ENCODE measurements at places on chromosomes 2 and 18.
A peak's percentile ranks its signal among the peaks of the same experiment; 100 is the strongest.

- DNase-seq = peak; percentile 68
These were observed 73.0 kb downstream of the NCAPH start for GRCh38 chr2:96408616-96409015.

GRCh38 chr2:23859983-23860382 is 66.9 kb downstream of the ATAD2B start:
- no peak for DNase-seq

- DNase-seq = no peak
These were observed 79.6 kb downstream of the TEX51 start for GRCh38 chr2:126978333-126978732.

DNA sequence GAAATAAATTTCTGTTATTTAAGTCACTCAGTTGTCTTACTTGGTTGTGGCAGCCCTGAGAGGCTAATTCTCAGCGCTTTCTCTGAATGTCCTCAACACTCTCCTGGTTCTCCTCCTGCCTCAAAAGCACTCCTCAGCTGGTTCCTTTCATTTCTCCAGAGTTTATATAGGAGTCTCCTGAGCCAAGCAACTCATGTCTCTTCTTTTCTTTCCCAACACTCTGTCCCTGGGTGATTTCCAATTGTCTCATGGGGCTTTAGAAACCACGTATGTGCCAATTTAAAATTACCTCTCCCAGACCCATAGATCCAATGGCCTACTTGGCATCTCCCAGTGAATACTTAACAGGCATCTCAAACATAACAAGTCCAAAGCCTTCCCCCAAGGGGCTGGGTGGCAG is 184.3 kb downstream of the TTC32 start:
- no peak for DNase-seq

- DNase-seq = no peak
These were observed 22.1 kb downstream of the FIGN start for GRCh38 chr2:163713534-163714311.

DNA sequence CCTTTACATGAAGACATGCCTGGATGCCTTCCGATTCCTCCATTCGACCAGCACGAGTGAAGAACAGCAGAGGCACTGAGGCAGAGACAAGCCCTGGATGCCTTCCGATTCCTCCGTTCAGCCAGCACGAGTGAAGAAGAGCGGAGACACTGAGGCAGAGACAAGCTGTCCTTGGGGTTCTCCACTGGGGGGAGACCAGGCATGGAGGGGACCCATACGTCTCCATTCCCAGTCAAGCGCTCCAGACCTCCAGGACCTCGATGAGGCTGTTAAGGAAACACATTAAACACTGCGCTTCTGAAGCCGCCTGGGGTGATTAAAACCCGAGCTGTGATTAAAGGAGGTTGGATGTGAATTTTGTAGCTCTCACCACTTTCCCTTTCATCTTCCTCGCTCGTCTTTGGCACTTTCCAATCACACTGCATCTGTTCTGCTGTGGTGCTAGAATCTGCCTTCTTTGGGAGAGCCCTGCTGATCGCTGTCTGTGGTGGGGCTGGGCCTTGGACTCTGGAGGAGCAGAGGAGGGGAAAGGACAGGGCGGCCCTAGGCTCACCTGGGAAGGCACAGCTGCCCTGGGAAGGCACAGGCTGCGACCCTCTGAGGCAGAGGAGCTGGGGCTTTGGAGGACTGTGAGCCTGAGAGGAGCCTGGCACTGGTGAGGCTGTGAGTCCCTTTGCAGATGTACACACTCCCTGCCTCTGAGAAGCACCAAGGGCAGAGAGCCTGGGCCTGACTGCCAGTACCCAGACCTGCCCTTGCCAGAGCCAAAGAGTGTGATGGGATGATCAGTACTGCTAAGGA is 463.1 kb upstream of the HS6ST1 start:
- DNase-seq = no peak

DNA sequence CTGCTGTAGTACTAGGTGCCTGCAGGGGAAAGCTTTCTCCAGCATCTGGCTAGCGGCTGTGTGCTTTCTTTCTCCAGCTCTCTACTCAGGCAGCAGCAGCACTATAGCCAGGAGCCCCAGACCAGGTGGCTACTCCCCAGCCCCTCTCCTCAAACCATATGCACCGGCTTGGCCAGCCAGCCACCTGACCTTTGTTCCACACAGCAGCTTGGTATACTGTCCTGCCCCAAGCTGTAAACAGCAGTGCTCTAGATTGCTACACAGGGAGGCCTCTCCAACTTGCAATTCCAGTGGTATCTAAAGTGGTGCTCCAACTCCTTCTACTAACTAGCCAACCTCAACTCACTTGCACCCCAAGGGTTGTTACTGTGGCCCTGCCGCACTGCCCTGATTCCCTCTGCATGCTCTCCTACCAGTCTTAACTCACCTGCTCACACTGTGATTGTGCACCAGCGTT is 19.6 kb downstream of the LDAH start:
- no peak for DNase-seq

DNA sequence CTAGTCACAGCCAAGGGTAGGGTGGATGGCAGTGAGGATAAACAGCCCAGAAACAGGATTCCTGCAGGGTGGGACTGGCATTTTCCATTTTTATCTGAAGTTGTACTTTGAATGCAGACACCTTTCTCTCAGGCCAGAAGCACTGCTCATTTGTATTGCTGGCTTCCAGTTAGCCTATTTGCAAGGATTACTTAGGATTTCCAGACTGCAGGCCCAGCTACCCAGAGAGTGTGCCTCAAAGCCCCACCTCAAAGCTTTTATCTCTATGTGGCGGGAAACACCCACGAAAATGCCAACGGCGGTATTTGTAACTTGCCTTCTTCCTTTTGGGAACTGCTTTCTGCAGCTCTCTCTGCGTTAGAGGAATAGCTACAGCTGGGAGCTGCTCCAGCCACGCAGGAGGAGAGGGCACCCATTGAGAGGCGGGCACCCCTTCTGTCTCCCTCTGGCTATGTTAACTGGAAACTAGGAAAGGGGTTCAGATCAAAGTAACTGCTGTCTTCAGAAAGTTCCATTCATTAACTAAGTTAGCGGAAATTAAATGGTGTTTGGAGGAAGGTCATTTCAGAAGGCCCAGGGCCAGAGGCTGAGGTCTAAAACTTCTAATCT is 144.9 kb downstream of the TGIF1 start:
- no peak for DNase-seq

DNA sequence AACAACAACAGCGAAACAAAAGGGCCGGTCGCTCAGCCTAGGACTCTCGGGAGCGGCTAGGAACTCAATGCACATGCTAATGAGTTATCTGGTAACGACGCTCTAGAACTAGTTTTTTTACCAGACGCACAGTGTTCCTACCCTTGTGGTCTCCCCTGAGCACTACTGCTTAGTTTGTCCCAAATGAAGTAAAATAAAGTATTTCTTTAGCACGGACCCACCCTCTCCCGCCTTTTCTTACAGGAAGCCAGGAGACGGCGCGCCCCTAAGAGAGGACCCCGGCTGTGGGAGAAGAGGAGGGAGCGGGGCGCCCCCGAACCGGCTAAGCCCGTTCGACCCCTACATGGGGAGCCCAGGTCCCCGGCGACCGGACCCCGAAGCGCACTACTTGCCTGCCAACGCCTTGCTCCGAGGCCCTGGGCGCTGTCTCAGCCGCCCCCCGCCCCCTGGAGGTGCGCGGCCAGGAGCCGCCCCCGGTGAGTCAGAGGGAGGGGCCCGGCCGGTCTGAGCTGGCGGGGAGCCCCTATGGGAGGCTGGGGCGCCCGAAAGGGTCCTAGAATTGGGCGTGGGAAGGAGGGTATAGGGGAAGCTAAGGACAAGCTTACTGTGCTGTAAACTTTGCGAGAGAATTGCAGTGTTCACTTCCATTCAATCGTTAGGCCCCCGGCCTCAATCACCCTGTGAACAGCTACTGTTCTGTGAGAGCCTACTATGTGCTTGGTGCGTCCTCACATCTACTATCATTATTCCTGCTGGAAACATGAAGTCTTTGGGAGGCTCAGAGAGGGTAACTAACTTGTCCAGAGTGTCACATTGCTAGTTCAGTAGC is 3.6 kb upstream of the CAPG start:
- peak; percentile 71 for DNase-seq

- no peak for DNase-seq
These were observed 266.8 kb upstream of the SIX3 start for GRCh38 chr2:44674473-44675284.

DNA sequence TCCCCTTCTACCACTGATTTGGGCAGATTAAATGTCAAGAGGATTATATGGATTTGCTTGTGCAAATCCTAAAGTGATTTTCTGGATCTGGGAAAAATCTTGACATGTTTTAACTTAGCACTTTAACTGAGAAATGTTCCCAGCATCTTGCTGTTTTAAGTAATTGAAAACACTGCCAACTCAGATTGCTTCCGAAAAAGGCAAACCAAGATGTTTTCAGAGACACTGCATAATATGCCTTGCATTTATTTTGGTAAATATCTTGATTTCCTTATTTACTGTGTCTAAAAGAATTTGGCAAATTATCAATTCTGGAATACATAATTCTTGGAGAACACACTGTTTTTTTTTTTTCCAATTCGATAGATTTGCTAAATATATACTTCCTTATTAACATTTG is 385.0 kb upstream of the FAM98A start:
- no peak for DNase-seq

DNA sequence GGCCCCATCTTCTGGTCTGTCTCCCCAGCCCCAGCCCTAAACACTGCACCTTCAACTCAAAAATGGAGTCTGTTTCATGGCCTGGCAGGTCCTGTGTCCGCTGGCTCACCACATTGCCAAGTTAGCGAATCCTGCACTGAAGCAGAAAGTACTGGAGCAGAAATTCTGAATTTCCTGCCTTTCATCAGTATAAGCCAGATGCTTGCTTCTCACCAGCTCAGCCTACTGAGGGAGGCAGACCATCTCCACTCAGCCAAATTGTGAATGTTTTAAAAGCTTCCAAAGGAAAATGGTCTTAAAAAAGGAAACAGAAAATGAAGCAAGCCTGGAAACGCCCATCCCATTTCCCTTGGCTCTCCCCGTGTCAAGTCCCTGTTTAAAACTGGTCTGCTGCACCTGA is 157.8 kb downstream of the C1D start:
- DNase-seq = no peak

- peak; percentile 79 for DNase-seq
These were observed 12.2 kb downstream of the ARPC2 start for GRCh38 chr2:218229239-218229638.

GRCh38 chr2:151569167-151569566 is 159.5 kb downstream of the RIF1 start:
- no peak for DNase-seq

DNA sequence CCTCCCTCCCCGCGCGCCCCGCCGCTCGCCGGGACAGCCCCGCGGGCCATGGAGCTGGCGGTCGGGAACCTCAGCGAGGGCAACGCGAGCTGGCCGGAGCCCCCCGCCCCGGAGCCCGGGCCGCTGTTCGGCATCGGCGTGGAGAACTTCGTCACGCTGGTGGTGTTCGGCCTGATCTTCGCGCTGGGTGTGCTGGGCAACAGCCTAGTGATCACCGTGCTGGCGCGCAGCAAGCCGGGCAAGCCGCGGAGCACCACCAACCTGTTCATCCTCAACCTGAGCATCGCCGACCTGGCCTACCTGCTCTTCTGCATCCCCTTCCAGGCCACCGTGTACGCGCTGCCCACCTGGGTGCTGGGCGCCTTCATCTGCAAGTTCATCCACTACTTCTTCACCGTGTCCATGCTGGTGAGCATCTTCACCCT is 865 bp downstream of the GALR1 start:
- no peak for DNase-seq

- DNase-seq = no peak
These were observed 46.2 kb downstream of the INHBB start for GRCh38 chr2:120391911-120392665.

GRCh38 chr2:20553580-20553979 is 97.3 kb downstream of the HS1BP3 start:
- DNase-seq = no peak

- DNase-seq = no peak
These were observed 130.7 kb upstream of the KLF7 start for GRCh38 chr2:207296265-207296948.

DNA sequence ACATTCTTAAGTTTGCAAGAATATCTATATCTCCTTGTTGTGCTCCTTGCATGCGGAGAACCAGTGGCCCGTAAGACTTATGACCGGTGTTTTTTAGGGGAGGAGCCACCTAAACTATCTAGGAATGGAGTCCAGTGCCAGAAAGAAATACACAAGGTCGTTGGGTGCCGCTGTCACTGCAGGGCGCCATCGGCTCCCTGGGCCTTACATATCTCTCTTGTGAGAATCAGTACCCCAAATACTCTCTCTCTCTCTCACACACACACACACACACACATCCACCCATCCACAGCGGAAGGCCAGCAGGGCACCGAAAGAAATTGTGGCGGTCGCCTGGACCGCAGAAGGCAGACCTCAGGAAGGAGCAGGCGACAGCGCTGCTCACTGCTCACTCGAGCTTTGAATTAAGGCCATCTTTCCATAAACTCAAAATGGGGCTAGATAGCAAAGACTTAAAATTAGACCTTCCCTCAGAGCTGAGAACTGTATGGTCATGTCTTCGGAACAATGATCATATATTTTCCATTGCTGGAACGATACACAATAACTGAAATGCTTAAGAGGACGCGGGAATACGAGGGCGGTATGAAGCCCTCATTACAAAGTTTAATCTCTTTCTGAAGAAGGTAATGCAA is 10.4 kb downstream of the NR4A2 start:
- no peak for DNase-seq

DNA sequence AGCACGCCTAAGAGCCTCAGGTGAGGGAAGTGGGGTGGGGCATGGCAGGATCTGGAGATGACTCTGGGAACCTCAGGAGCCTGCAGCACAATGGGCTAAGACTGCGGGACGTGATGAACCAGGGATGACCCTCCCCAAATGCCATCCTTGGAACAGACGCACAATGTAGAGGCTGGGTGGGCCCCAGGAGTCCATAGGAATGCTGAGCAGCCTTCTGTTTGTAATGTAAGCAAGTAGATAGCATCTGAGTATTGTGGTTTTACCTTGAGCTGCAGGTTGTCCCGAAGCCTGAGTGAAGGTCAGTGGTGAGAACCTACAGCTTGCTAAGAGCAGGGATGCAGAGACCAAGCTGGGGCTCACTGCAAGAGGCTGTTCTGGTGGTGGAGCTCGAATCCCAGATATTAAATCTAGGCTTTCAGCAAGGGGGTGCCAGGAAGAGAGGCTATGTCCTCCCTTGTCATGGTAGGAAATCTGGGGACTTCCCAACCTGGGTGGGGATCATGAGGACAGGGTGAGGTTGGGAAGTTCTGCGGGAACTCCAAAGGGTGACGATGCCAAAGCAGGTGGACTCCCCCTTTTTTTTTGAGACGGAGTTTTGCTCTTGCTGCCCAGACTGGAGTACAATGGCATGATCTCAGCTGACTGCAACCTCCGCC is 5.8 kb downstream of the SCTR start:
- DNase-seq = no peak

DNA sequence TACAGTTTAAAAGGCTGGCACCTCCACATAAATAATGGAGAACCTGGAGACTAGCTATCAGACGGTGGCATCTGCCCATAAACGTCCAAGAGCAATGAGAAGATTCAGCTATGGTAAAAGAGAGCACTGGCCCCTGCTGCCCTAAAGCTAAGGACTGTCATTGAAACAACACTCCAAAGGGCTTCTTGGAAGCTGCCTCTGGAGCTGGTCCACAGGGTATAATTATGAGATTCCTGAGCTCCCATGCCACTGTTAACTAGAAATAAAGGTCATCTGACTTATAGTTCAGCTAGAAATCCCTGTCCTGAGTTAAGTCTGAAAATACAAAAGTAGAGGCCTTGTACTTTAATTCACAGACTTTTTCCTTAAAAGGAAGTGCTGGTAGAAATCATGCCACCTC is 39.9 kb upstream of the RBMS1 start:
- DNase-seq = no peak

- DNase-seq = no peak
These were observed 250 bp downstream of the ACTR1B start for GRCh38 chr2:97663626-97663961.

Data from ACHN (cell line).